ENCODE measurements at places on chromosomes 11 and 22.
A peak's percentile ranks its signal among the peaks of the same experiment; 100 is the strongest.

DNA sequence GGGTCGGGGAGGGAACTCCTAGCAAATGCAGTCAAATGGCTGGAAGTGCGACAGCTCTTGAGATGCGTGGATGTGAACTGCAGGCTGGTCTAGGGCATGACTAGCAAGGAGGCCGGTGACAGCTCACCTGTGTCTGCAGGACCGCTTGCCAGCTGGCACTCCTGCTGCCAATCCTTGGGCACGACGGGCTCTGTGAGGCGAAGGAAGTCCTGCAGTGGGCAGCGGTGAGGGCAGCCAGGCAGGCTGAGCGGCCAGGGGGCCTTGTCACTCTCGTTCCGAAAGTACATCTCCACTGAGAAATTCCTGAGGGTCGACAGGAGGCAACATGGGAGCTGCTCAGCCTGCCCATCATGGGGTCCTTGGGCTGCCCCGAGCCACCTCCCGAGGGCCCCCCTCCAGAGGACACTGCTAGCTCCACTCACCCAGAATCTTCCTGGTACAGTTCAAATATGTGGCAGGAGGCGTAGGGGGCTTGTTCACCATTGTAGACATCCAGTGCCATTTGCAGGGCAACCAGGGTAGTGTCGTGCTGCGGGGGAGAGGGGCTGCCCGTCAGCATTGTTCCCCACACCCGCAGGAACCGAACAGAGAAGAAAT, 5.9 kb downstream of the ACP2 start:
- DNase-seq: no peak

DNA sequence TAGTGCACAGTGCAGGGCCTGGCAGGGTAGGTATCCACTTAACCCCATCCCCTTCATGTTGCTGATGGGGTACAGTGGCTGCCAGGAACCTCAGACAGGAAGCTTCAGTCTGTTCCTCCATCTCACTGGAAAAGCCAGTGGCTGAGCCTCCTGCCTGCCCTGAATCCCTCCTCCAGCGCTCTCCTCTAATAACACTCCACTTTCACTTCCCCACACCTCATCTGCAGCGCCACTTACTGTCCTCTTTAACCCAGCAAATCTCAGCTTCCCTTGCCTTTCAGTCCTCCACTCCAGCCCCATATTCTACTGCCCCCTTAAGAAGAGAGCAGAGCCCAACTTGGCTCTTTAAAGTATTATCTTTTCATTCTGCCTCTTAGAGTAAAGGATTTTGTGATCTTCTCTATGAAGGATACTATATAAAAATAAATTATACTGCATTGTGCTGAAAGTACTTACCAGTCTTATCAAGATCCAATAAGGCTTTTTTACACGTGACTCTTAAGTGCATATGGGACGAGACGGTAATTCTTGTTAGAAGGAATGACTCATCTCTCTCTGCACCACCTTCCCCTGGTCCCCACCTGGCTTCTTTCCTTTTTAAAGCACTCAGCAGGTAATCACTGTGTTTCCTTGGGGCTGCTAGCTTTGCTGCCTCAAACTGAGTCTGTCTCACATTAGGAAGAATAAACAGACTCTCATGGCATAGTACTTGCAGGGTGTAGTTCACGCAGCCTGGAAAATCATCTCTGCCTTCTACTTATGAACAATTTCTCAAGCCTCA, 238.0 kb upstream of the NARS2 start:
- no peak for DNase-seq

- no peak for DNase-seq
These were observed 161.4 kb downstream of the WT1 start for GRCh38 chr11:32273931-32274330.

GRCh38 chr11:69370984-69371709, 77.2 kb downstream of the MYEOV start:
- DNase-seq: no peak

GRCh38 chr22:25969901-25970300, 199.4 kb upstream of the SEZ6L start:
- no peak for DNase-seq

DNA sequence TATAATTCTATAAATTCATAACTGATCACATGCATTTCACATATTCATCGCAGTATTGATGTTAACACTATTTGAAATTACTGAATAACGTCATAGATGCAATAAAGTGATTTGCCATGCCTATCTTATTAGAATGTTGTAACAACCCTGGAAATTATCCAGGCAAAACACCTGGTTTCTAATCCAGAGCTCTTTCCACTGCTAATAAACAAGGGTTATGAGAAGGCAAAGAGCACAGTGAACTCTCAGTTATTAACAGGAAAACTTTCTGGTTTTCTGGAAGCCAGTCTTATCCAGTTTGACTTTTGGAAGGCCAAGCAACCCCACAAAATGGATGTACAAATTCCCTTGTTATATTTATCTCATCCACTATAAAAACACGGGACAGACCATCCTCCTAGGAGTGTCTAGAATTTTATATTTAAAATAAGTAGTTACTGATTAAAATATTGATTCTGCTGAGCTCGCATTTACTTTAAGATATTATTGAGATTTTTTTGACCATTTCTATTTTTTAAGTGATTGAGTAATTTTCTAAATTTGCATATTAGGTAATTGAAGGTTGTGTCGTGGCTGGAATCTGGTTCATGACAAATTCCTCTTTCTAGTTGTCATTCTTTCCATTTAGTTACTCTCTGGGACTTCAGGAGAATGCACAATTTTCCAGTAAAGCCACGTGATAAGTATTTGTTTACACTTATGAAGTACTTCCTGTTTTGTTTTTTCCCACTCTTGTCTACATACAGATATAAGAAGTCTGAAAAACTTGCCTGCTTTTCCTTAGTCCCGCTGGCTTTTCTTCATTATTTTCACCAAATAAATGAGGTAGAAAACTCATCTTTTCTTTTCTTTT, 47.9 kb downstream of the DCUN1D5 start:
- no peak for DNase-seq

DNA sequence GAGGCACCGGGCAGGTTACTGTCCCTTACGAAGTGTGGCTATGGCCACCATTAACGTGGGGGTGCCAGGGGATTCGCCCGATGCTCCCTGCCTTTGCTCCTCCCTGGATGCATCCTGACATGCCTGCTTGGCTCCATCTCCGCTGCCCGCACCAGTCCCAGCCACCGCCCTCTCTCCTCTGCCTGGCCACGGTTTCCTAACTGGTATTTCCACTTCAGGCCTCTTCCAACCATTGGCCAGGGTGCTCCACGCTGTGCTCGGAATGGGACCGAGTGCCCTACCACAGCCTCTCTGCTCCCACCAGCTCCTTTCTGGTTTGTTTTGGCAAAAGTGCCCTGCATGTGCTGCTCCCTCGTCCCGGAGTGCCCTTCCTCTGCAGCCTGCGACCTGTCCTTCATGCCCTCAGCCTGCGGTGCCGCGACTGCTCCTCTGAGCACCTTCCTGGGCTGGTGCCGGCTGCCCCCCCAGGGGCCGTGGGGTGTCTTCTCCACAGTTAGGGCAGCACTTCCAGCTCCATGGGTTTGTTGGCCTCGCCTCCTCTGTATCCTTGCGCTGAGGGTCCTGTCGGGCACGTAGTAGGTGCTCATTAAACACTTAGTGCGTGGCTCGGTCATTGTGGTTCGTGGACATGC, 12.6 kb upstream of the GRAMD4 start:
- DNase-seq: no peak

- DNase-seq: no peak
These were observed 9.6 kb downstream of the NEAT1 start for GRCh38 chr11:65432100-65432650.

GRCh38 chr11:64150481-64151239, 15.3 kb downstream of the MACROD1 start:
- no peak for DNase-seq

DNA sequence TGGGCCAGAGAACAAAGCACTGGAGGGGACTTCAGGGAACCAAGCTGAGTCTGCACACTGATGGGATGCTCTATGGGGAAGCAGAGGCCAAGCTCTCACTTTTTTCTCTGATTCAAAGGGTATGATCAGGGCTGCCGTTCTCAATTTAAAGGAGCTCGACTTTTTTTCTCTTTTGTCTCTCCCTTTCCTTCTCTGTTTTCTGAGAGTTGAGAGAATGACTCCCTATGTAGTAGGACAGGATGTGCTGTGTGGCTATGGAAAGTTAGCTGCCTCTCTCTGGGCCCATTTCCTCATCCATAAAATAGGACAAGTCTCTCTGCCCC, 7.9 kb downstream of the ADORA2A start:
- no peak for DNase-seq

GRCh38 chr11:125262830-125263218, 98.3 kb downstream of the PKNOX2 start:
- DNase-seq: no peak

DNA sequence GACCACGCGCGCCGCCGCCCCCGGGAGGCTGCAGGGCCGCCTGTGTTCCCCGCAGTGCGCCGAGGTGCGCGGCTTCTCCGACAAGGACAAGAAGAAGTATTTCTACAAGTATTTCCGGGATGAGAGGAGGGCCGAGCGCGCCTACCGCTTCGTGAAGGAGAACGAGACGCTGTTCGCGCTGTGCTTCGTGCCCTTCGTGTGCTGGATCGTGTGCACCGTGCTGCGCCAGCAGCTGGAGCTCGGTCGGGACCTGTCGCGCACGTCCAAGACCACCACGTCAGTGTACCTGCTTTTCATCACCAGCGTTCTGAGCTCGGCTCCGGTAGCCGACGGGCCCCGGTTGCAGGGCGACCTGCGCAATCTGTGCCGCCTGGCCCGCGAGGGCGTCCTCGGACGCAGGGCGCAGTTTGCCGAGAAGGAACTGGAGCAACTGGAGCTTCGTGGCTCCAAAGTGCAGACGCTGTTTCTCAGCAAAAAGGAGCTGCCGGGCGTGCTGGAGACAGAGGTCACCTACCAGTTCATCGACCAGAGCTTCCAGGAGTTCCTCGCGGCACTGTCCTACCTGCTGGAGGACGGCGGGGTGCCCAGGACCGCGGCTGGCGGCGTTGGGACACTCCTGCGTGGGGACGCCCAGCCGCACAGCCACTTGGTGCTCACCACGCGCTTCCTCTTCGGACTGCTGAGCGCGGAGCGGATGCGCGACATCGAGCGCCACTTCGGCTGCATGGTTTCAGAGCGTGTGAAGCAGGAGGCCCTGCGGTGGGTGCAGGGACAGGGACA, 2.7 kb downstream of the NLRP6 start:
- no peak for DNase-seq

DNA sequence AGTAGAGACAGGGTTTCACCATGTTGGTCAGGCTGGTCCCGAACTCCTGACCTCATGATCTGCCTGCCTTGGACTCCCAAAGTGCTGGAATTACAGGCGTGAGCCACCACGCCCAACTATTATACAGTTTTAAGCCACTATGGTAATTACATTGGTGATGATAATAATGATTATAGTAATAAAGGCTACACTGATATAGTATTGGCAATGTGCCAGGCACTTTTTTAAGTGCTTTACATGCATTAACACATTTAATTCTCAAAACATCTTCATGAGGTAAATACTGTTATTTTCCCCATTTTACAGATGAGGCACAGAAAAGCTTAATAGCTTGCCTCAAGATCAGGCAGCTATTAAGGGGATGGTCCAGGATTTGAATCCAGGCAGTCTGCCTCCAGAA, 222.5 kb downstream of the SOX6 start:
- DNase-seq: no peak

DNA sequence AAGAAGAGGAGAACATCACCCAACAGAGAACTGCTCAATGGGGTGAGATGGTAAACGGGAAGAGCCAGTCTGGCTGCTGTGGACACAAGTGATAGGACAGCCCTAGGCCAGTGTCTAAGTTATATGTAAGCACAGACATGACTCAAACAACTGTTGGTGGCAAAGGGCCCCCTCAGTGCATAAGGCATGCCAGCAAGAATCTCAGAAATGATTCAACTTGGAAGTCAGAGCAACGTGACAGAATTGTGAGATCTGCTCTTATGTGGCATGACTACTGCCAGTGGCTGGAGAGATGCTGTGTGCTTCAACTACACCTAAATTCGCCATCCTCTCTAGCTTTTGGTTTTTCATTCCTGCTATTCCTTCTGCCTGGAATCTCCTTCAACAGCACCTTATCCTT, 7.4 kb downstream of the SLN start:
- DNase-seq: no peak

DNA sequence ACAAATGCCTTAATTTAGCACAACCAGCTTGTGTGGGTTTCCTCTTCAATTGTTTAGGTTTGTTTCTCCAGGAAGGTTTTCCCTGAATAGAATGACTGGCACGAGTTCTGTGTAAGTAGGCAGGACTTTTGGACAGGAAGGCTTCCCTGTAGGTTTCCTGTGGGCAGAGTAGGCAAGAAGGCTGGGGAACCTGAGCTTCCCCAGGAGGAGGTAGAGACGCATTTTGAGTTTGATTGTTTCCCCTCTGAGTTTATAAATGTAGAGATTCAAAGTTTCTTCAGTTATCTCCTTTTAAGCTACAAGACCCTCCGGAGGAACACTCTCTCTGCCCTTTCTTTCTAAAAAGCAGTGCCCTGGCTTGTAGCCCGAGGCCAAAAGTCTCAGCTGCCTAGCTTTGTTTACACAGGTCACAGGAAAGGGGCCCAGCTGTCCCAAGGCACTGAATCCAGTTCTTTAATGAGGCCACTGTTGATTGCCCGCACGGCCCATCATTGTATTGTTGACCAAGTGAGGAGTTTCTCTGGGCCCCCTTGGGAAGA, 66.6 kb upstream of the RDX start:
- no peak for DNase-seq

GRCh38 chr11:119790476-119790875, 61.5 kb upstream of the NECTIN1 start:
- DNase-seq: no peak

DNA sequence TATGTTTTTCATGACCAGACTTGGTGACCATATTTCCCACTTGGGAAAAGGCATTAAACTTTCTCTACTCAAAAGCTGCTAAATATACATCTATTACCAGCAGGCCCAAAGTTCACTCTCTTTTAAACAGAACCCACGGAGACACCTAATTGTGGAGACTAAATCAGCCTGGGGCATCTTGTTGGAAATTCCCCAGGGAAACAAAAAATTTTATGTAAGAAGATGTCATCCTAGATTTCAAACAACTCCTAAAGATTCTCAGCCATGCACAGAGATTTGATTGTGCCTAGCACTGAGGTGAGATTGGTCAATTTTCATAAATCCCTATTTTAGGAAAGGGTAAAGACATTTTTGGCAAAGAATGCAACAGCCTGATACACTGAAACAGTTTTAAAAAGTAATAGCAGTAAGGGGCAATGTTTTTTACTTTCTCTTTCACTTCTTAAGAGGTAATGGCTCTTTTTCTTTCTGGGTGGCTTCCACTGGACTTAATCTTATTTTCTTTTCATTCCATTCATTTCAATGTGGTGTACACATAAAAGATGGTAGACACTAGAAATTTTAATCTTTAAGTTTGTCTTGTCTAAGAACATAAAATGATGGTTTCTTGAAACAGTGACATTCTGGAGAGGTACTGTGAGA, 9.6 kb downstream of the OR52N2 start:
- no peak for DNase-seq

GRCh38 chr11:120303004-120303637, 22.0 kb upstream of the TLCD5 start:
- peak; percentile 20 for DNase-seq

DNA sequence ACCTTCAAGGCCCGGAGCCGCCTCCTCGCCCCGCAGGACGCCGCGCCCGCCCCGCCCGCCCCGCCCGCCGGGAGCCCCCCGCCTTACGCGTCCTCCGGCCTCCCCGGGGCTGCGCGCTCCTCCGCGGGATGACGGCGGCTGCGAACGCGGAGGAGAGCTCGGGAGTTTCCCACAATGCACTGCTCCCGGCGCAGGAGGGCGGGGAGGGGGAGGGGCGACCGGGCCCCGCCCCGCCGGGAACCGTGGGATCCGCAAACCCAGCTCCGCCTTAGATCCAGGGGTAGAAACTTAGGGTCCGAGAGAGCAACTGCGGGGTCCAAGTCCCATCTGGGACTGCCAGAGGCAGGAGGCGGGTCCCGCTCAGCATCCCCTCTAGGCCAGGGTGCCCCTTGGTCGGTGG, at the start of gene CEND1:
CEND1 (minus strand) TSS at position 148 of the 400 bp plus-strand sequence. CDS start 1,514 bp downstream, outside the sequence.
- DNase-seq: no peak

GRCh38 chr11:110988671-110989070, 256.9 kb upstream of the POU2AF2 start:
- DNase-seq: no peak

All from activated T-helper 1 cell treated with Interleukin-2 at 50 U/mL for 16 hours (primary cell).